ENCODE measurements at places on chromosomes 4 and X. TPM values are rescaled to one million over a fixed set of nuclear protein-coding genes. Genes with fewer than 3 reads are reported as not detected.

The TCEANC gene
- 5.3 TPM for total RNA-seq

The PPEF2 gene
- total RNA-seq = not detected

The LANCL3 gene
- not detected for total RNA-seq

DNA sequence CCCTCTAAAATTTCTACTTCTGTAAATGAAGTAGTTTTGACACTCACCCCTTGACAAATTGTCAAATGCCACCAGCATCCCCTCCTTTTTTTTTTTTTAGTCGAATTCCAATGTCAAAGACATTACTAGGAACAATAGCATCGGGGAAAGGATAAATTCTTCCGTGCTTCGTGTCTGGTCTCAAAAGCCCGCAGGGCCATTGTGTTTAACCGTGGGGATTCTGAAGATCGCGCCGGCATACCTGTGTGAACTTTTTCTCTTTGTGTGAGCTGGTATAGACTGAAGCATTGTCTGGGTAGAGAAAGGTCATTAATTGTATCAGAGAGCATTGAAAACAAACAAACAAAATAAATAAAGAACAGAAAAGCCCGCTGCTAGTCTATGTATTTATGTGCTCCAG, 313.9 kb downstream of the ASMT start:
- DNase-seq = no peak

All from body of pancreas (tissue), 4 donors.